Renal pelvis (tissue), 12 donors: ENCODE measurements at places on chromosomes 5 and 9.
A peak's percentile ranks its signal among the peaks of the same experiment; 100 is the strongest.

DNA sequence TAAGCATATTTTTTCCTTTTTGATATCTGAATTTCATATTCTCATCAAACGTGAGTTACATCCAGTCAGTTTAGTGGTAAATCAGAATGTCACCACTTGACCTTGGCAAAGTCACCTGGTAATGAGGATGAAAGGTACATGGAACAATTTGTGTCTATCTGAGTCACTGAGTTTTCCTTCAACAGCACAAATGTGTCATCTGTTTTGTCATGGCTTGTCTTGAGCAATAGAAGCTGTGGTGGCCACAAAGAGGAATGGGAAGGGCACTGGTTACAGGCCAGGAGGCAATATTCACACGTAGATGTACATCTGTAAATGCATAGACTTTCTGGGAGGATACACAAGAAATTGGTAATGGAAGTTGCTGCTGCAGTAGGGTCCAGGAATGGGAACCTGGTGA lies 8.4 kb upstream of the ZNF474 start:
- no peak for DNase-seq

- DNase-seq: no peak
These were observed 51.0 kb upstream of the DHFR start for GRCh38 chr5:80705801-80706200.

DNA sequence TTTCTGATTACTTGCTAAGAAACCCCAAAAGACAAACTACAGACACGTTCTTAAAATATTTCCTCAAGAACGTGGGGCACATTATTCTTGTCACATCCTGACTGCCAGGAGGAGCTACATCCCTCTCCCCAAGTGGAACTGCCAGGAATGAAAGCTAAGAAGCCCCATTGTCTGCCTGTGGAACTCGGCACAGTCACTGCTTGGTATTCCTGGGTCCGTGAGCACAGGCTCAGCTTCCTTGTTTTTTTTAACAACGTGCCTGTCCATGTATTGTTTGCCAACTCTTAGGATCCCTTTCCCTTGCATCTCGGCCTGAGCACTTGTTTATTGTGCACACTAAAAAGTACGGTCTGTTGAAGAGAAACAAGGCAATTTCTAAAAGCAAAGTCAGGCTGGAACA lies 47.0 kb upstream of the SELENOP start:
- DNase-seq: no peak

DNA sequence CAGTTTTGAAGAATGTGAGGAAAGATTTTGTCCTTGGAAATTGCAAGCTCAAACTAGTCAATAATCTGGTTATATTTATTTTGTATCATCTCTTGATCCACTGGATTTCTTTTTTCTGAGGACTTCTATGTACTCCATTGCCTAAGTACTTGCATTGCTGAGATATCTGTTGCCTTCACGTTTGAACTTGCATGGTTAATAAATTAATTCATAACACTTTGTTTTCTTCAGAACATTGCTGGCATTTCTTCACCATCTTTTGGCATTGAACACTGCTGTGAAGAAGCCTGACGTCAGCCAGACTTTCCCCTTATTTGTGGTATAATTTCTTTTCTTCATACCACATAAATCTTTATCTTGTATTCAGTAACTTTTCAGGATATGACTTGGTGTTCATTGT lies 246.0 kb upstream of the KIF2A start:
- no peak for DNase-seq

GRCh38 chr5:143514616-143515335 lies 111.3 kb upstream of the NR3C1 start:
- DNase-seq: no peak

GRCh38 chr9:8717146-8717545 lies 917.6 kb upstream of the DMAC1 start:
- no peak for DNase-seq

DNA sequence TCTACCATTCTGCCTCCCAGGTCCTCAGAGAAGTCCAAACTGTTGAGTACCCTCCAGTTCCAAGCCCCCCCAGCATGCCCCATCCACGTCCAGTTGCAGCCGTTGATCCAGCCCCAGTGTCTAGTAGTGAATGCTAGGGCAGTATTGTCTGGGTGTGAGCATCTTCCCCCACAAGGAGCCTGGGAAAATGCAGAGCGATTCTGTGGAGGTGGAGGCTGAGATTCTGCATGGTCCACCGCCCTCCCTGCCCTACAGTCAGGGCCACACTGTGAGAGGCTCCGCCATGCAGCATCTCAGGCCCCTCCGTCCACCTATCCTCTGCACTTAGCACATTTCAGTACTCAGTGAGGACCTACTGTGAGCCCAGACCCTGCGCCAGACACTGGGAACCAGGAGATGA lies 135.9 kb downstream of the GABBR2 start:
- DNase-seq: no peak

- DNase-seq: peak; percentile 39
These were observed at the start of gene C5orf63 for GRCh38 chr5:127072861-127073846. Gene C5orf63, minus strand, starts transcription at chr5:127073502. Its CDS starts 14,507 bp downstream, at chr5:127058995.

- DNase-seq: no peak
These were observed 83.8 kb downstream of the SLC44A1 start for GRCh38 chr9:105328296-105328695.

DNA sequence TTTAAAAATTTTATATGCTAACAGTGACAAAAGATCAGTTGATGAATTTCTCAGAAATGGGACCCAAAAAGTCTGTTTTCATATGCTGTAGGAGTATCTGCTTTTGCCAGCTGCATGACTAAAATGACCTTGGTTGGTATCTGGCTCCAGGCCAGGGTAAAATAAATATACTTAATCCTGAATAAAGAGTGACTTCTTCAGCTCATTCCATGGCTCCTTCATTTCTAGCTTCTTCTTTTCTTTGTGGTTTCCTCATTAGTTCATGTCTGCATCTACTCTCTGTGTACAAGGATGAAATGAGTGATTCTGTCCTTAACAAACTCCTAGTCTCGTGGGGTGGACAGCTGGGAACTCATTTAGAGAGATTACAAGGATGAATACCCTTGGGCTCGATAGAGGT lies 36.0 kb downstream of the RCL1 start:
- DNase-seq: no peak

GRCh38 chr9:133981589-133981957 lies 10.6 kb downstream of the VAV2 start:
- no peak for DNase-seq

- no peak for DNase-seq
These were observed 599.7 kb downstream of the CAAP1 start for GRCh38 chr9:26292943-26293342.

- no peak for DNase-seq
These were observed 254.8 kb downstream of the NSG2 start for GRCh38 chr5:174300118-174300940.

GRCh38 chr5:41253109-41253508 lies 39.8 kb upstream of the C6 start:
- no peak for DNase-seq

- DNase-seq: peak; percentile 57
These were observed 14.7 kb downstream of the COL15A1 start for GRCh38 chr9:98958271-98958984.

- no peak for DNase-seq
These were observed 1.7 kb upstream of the ACSL6 start for GRCh38 chr5:132013006-132013689.

- DNase-seq: no peak
These were observed 5.1 kb upstream of the SEPTIN8 start for GRCh38 chr5:132782101-132782500.

- DNase-seq: no peak
These were observed 141.9 kb downstream of the PBX3 start for GRCh38 chr9:125889112-125889475.

GRCh38 chr9:92359394-92359995 lies 33.7 kb downstream of the CENPP start:
- no peak for DNase-seq

- DNase-seq: peak; percentile 79
These were observed 1.3 kb upstream of the TRMO start for GRCh38 chr9:97923529-97924108.

- no peak for DNase-seq
These were observed 345.9 kb upstream of the CD180 start for GRCh38 chr5:67542479-67542878.
